ENCODE measurements at places on chromosomes 5 and 9. TPM values are rescaled to one million over a fixed set of nuclear protein-coding genes. Genes with fewer than 3 reads are reported as not detected.

Gene ADAMTS16
- 12.8 TPM for total RNA-seq

Gene GDF9
- total RNA-seq, result 0.29 TPM

Gene ORM2
- total RNA-seq, result not detected

Gene IFNA13
- not detected for total RNA-seq

Gene SPATA31A7
- not detected for total RNA-seq

Gene NMUR2
- not detected for total RNA-seq

Gene ACTBL2
- 0.10 TPM for total RNA-seq

Gene ETF1
- total RNA-seq, result 85.2 TPM

Gene TMEM171
- total RNA-seq, result 3.6 TPM

Gene C6
- not detected for total RNA-seq

GRCh38 chr5:87048156-87048555, 219.5 kb upstream of the RASA1 start:
- H3K27ac ChIP-seq, result no peak overlapping the region
- no peak overlapping the region for H3K4me3 ChIP-seq
- no peak for DNase-seq
- peaks cover 16% of the 10 kb centered on the region for H3K27me3 ChIP-seq
- H3K36me3 ChIP-seq, result peaks cover 2% of the 10 kb centered on the region
- H3K4me1 ChIP-seq, result no peaks in the 10 kb centered on the region

- peak; percentile 44 for DNase-seq
- H3K27me3 ChIP-seq, result no peaks in the 10 kb centered on the region
- H3K4me1 ChIP-seq, result no peaks in the 10 kb centered on the region
- H3K4me3 ChIP-seq, result no peak overlapping the region
Measured at GRCh38 chr9:61669352-61669751, 479.5 kb downstream of the SPATA31A7 start.

GRCh38 chr5:55410845-55411244, 103.1 kb downstream of the MTREX start:
- H3K36me3 ChIP-seq, result peaks cover 10% of the 10 kb centered on the region
- peaks cover 11% of the 10 kb centered on the region for H3K4me1 ChIP-seq
- H3K27ac ChIP-seq, result no peak overlapping the region
- no peak overlapping the region for H3K4me3 ChIP-seq
- H3K27me3 ChIP-seq, result no peaks in the 10 kb centered on the region

DNA sequence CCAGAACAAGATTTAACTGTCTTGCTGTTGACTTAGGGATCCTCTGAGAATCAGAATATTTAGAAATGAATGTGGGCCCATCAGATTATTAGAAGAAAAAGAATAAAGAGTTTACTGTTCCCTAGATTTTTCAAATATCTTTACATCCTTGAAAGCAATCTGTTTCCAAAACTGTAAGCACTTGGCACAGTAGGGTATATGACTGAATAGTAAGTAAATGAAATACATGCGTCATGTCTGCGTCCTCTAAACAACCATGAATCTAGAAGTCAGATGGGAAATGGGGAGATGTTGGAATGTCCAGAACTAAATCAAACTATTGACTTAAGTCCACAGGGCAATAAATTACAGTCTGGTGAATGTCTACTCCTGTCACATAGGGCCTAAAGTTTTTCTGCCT, 26.1 kb downstream of the TTC23L start:
- no peak overlapping the region for H3K27ac ChIP-seq
- H3K4me3 ChIP-seq, result no peak overlapping the region
- DNase-seq, result no peak
- no peaks in the 10 kb centered on the region for H3K27me3 ChIP-seq
- peaks cover 11% of the 10 kb centered on the region for H3K4me1 ChIP-seq

GRCh38 chr9:136160995-136161610, 42.4 kb upstream of the TMEM250 start:
- peaks cover 22% of the 10 kb centered on the region for H3K27me3 ChIP-seq
- no peak overlapping the region for H3K27ac ChIP-seq
- DNase-seq, result no peak

DNA sequence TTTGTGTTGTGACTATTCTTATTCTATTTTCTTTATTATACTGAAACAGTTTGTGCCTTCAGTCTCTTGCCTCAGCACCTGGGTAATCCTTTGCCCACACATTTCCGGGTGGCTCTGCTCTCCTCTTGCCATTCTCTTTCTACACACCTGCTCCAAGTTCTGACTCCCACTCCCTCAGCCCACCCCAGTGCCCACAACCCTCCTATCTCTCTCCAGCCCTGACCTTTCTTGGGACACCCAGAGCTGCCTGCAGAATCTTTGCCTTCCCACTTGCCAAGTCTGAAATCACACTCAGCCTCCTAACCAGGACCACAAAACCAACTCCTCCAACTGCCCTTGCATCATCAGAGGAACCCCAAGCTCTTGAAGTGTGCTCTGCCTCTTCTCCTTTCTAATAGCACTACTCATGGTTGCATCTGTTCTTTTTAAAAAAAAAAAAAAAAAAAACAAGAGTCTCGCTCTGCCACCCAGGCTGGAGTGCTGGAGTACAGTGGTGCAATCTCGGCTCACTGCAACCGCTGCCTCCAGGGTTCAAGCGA, 4.1 kb downstream of the SWI5 start:
- H3K36me3 ChIP-seq, result peaks cover 1% of the 10 kb centered on the region
- peaks cover 18% of the 10 kb centered on the region for H3K4me1 ChIP-seq
- no peaks in the 10 kb centered on the region for H3K27me3 ChIP-seq
- DNase-seq, result no peak
- no peak overlapping the region for H3K27ac ChIP-seq
- H3K4me3 ChIP-seq, result no peak overlapping the region

DNA sequence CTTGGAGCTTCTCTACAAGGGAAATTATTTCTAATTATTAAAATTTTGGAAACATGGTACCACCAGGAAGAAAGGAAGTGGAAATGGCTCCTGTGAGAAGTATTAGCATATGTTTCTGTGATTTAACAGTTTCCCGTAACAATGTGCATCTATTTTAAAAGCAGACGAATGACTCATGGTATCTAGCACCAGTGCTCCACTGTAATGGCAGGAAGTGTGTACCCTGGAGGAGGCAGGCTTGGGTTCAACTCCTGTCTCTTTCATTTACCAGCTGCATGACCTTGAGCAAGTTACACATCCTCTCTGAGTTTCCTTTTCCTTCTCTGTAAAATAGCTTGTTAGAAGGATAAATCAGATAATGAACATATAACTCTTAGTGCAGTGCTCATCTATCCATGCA, 41.0 kb upstream of the ANGPTL2 start:
- H3K27ac ChIP-seq, result peak overlapping the region; percentile 72
- DNase-seq, result no peak
- no peak overlapping the region for H3K4me3 ChIP-seq
- no peaks in the 10 kb centered on the region for H3K36me3 ChIP-seq
- H3K4me1 ChIP-seq, result peaks cover 48% of the 10 kb centered on the region

DNA sequence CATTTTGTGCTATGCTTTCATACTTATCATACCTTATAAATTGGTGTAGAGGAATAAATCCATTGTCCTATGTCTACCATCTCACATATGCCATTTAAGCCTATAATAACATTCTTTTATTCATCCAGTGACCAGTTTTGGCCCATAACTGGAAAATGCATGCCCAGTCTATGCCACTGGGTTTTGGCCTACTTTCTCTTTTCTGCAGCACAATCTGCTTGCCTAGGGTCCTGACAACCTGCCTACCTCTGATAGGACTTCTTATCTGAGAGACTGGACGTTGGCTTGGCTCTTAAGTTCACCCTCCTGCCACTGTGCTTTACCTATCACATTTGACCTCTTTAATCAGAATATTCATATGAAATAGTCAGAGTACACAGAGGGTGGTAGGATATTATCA, 103.0 kb downstream of the PRR16 start:
- H3K36me3 ChIP-seq, result peaks cover 3% of the 10 kb centered on the region
- no peak overlapping the region for H3K27ac ChIP-seq
- peaks cover 2% of the 10 kb centered on the region for H3K27me3 ChIP-seq
- no peak overlapping the region for H3K4me3 ChIP-seq

- H3K4me3 ChIP-seq, result no peak overlapping the region
- H3K4me1 ChIP-seq, result no peaks in the 10 kb centered on the region
- no peaks in the 10 kb centered on the region for H3K27me3 ChIP-seq
- no peak for DNase-seq
Measured at GRCh38 chr5:62621280-62621679, 42.7 kb downstream of the LRRC70 start.

DNA sequence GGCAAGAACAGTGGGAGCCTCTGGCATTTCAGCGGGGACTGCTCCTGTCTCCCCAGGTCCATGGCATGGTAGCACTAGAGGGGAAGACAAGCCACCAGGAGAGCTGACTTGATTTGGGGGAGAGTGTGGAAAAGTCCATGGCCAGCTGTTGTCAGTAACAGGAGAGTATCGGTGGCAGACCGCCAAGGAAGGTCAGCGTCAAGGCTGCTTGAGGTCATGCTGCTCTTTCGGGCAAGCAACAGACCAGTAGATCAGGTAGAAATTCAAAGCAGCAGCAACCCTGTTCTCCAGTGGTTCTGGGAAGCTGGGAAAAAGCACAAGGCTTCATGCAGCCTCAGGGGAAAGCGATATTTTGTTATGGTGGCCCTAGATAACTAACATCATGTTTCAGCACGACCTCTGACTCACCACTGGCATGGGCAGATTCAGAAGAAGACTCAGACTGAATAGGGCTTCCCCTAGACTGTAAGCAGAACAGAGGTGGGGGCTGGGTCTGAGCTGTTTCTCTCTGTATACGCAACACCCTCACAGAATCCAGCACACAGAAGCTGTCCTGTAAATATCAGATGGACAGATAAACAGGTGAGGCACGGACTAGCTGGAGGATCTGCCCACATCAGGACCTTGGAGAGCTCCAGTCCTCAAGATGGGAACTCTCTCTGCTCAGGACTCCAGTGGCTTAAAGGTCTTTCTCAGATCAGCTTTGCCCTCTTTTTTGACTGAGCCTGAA, 35.2 kb upstream of the PLEKHG4B start:
- no peak overlapping the region for H3K4me3 ChIP-seq
- H3K27ac ChIP-seq, result no peak overlapping the region
- peaks cover 1% of the 10 kb centered on the region for H3K36me3 ChIP-seq
- H3K27me3 ChIP-seq, result peaks cover 51% of the 10 kb centered on the region
- no peak for DNase-seq

- H3K27ac ChIP-seq, result no peak overlapping the region
- no peaks in the 10 kb centered on the region for H3K36me3 ChIP-seq
- DNase-seq, result no peak
- H3K4me3 ChIP-seq, result peak overlapping the region; percentile 59
- peaks cover 39% of the 10 kb centered on the region for H3K27me3 ChIP-seq
- H3K4me1 ChIP-seq, result peaks cover 19% of the 10 kb centered on the region
Measured at GRCh38 chr5:135508496-135509005, 27.2 kb downstream of the NEUROG1 start.

- DNase-seq, result no peak
- H3K4me3 ChIP-seq, result no peak overlapping the region
- no peak overlapping the region for H3K27ac ChIP-seq
- no peaks in the 10 kb centered on the region for H3K4me1 ChIP-seq
Measured at GRCh38 chr5:62550103-62550502, 28.5 kb upstream of the LRRC70 start.

DNA sequence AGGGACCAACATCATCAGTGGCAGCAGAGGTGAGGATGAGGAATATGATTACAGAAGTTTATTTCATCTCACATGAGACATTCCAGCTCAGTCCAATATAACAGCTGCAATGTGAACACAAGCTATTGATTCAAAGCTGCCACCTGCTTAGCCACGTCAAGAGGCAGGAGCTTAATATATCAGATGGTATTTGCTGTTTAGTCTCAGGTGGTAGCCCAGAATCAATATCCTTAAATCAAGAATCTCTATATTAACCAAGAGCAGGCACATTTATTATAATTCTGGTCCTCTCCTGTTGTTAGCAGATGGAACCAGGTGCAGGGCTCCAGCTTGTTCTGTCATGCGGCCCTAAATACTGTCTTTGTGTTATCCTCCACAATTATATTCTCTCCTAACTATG, 431.6 kb downstream of the ICE1 start:
- H3K27ac ChIP-seq, result no peak overlapping the region
- DNase-seq, result no peak
- no peaks in the 10 kb centered on the region for H3K36me3 ChIP-seq

DNA sequence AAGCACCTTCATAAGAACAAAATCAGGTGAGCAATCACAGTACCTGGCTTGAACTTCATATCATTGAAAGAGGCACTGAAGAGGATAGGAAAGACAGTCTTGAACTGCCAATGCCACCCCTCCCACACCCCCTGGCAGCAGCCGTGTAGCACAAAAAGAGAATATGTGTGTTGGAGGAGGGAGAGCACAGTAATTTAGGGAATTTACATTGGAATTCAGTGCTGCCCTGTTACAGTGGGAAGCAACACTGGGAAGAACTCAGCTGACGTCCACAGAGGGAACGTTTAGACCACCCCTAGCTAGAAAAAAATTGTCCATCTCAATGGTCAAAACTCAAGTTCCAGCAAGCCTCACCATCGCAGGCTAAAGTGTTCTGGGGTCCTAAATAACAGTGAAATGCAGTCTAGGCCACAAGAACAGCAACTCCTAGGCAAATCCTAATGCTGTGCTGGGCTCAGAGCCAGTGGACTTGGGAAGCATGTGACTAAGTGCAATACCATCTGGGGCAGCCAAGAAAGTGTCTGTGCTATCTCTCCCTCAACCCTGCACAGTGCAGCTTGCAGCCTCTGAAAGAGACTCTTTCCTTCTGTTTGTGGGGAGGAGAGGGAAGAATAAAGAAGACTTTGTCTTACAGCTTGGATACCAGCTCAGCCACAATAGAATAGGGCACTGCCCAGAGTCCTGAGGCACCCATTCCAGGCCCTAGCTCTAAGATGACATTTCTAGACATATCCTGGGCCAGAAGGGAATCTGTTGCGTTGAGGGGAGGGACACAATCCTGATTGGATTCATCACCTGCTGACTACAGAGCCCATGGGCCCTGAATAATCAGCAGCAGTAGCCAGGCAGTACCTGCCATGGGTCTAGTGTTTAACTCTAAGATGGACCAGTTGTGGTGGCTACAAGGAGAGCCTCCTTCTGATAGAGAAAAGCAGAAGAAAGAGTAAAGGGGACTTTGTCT, 62.1 kb upstream of the VLDLR start:
- peaks cover 10% of the 10 kb centered on the region for H3K36me3 ChIP-seq
- H3K4me3 ChIP-seq, result peak overlapping the region; percentile 33
- no peaks in the 10 kb centered on the region for H3K27me3 ChIP-seq

DNA sequence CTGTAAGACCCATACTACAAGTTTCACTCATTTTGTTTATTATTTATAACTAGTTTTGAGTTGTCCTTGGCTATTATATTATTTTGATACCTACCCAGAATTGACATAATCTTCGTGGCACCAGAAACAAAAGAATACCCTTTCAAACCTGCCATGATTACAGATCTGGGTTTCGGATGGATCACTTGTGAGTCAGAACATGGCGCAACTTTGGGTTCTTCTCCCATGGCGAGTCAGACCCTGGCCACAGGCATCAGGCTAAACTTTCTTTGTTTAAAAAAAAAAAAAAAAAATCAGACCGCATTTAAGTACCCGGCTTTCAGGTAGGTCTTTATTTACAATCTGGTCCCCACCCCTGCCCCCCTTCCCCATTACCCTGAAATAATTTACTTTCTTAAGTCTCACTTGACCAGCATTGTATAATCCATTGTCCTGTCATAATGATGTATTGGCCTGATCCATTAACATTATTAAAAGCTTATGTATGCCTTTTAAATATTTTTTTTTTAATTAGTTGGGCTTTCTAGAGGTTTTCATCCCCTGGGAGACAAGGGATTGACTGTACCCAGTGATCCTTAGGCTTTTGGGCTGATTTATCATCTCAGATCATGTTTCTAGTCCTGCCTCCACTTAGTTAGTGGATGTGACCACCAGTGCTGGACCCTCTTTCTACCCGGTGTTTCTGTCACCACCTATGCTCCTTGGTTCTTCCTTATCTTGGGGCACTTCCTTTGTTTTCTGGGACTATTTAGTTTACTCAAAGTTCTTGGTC, 43.9 kb downstream of the F2RL2 start:
- H3K4me1 ChIP-seq, result peaks cover 7% of the 10 kb centered on the region
- no peaks in the 10 kb centered on the region for H3K36me3 ChIP-seq
- no peak overlapping the region for H3K4me3 ChIP-seq
- no peak for DNase-seq
- H3K27me3 ChIP-seq, result no peaks in the 10 kb centered on the region

Measured in chondrocyte (in vitro differentiated cells).